Fibroblast of upper back skin (primary cell): ENCODE measurements at places on chromosomes 12 and 14.
A peak's percentile ranks its signal among the peaks of the same experiment; 100 is the strongest.

GRCh38 chr14:89826596-89826995, 127.9 kb downstream of the EFCAB11 start:
- peak; percentile 56 for DNase-seq

- no peak for DNase-seq
Measured at GRCh38 chr14:56135001-56135400, 16.8 kb downstream of the PELI2 start.

- no peak for DNase-seq
Measured at GRCh38 chr14:74048281-74048680, 29.1 kb downstream of the BBOF1 start.

GRCh38 chr12:106442575-106442974, 85.0 kb downstream of the POLR3B start:
- DNase-seq = no peak

- DNase-seq = peak; percentile 89
Measured at GRCh38 chr14:52110441-52111086, 41.7 kb upstream of the NID2 start.

GRCh38 chr14:27228053-27228452, 630.2 kb upstream of the NOVA1 start:
- no peak for DNase-seq

GRCh38 chr12:28991626-28992025, 157.5 kb upstream of the FAR2 start:
- DNase-seq = no peak

GRCh38 chr14:89164168-89165073, 252.6 kb downstream of the FOXN3 start:
- DNase-seq = no peak
